H54 (cell line): ENCODE measurements at places on chromosomes 5 and 9.

DNA sequence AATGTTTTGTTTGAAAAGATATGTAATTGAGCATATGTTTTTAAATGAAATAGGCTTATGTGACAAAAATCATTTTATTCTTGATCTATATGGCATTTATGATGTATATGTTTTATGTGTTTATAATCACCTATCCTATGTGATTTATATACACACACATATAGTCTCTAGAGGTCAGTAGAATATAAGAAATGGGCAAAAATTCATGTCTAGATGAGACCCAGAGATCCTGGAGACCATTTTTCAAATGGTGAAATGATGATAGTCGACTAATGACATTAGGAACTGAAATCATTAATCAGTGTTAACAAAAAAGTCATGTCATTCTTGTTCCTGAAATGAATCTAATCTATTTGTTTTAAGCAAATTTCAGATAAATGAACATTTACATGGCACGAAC lies 709.2 kb upstream of the WWC1 start:
- DNase-seq, result no peak

- DNase-seq, result no peak
Observed at GRCh38 chr5:57445705-57446037, 36.9 kb downstream of the ACTBL2 start.

GRCh38 chr5:67305401-67305800 lies 108.8 kb upstream of the CD180 start:
- DNase-seq, result no peak

- DNase-seq, result no peak
Observed at GRCh38 chr5:155416765-155417164, 403.2 kb downstream of the KIF4B start.

- peak; percentile 56 for DNase-seq
Observed at GRCh38 chr9:86202338-86202882, 57.0 kb downstream of the C9orf153 start.

GRCh38 chr5:153793699-153794098 lies 245.0 kb downstream of the FAM114A2 start:
- DNase-seq, result no peak
